ENCODE measurements at places on chromosomes 3 and 15. TPM values are rescaled to one million over a fixed set of nuclear protein-coding genes. Genes with fewer than 3 reads are reported as not detected.

The FBXO40 gene
- total RNA-seq: not detected

The MON1A gene
- 9.2 TPM for total RNA-seq

The PPP1R14D gene
- not detected for total RNA-seq

The DNAJA4 gene
- 18.0 TPM for total RNA-seq

DNA sequence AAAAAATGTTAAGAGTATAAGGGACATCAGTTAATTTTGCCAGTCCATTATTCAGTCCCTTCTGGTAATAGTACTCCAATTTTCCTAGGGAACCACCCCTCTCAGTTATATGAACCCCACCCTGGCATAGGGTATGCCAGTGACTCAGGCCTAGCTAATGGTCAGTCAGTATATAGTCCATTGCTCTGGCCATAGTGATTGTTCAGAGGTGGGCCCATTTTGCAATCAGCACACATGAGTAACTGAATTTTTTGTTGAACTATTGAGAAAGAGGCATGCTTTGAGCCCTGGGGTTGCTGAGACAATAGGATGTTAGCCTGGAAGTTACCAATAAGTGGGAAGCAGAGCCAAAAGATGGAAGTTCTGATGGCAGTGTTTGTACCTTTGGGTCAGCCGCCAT is 4.1 kb downstream of the LRCH3 start:
- no peak for DNase-seq

DNA sequence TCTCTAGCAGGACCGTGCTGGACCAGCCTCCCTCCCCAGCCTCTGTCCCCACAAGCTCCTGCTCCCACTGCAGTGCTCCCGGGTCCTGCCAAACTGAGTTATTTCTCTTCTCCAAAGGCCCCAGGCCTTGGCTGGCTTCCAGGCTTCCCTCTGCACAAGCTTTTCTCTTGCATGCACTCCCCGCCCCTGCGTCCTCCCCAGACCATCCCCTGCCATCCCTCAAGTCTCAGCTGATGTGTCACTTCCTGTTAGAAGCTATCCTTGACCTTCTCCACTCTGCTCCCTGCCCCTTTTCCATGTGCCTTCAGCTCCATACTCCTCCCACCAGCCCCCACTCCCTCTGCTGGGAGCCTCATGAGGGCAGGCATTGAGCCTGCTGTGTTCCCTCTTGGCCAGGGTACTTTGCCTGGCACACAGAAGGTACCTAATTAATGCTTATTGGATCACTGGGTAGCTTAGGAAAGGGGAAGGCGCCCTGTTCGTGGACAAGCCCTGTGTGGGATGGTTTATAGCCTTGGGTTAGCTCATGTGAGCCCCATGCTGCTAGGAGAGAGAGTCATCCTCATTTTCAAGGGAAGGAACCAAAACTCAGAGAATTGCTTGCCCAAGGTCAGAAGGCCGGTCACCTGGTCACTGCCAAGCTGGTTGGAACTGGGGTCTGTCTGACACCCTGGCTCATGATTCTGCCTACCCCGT is 56.4 kb downstream of the FEM1B start:
- no peak for DNase-seq

DNA sequence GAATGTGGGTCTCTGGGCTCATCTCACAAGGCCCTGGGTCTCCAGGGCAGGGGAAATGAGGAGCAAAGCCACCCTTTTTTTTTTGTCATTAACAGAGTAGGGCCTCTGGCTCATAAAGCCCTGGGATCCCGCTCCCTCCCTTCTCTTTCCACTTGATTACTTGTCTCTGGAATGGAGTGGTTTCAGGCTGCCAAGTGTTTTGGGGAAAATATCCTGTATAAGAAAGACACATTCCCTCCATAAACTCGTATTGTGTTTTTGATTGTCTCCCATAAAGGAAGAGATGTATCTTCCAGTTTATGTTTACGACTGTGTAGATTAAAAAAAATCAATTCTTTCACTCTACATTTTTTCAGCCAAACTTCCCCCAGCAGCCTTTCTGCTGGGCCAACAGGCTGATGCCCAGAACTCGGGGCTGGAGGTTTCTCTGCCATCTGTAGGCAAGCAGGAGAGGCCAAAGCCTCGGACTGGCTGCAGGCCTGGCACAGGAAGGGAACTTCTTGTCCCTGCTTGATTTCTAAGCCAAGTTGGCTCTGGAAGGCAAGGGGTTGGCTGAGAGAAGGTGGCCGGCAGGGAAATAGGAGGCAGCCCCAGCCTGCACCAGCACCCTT is 49.4 kb upstream of the INSYN1 start:
- no peak for DNase-seq

- no peak for DNase-seq
These were observed 36.7 kb downstream of the ZBTB38 start for GRCh38 chr3:141405025-141405424.

DNA sequence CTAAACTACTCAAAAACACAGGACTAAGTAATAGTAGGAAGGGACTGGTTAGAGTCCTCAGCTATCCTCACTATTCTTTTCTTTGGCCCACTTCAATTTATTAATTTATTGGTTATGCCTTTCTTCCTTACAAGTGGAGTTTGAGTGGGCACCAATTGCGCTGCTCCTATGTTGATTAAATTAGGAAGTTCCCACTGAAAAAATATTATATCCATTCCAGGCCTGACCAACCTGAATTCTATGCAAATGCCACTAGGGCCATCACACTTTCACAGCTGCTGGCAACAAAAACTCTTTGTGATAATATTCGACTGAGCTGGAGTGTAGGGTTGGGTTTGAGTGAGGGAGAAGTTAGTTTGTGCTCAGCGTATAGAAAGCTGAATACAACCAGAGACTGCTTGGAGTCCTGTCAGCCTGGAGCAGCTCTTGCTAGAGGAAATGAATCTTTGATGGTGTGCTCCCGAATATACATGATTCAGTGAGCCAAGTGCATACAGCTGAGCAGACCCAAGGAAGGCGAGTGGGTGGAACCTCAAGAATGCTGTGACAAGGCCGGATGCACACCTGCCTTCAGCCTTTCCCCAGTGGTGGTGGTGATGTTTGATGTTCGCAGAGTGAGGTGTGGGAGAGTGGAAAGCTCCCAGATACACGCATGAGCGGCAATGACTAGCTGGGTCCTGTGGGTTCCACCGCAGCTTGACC is 1.5 kb downstream of the ARHGEF3 start:
- DNase-seq: no peak

DNA sequence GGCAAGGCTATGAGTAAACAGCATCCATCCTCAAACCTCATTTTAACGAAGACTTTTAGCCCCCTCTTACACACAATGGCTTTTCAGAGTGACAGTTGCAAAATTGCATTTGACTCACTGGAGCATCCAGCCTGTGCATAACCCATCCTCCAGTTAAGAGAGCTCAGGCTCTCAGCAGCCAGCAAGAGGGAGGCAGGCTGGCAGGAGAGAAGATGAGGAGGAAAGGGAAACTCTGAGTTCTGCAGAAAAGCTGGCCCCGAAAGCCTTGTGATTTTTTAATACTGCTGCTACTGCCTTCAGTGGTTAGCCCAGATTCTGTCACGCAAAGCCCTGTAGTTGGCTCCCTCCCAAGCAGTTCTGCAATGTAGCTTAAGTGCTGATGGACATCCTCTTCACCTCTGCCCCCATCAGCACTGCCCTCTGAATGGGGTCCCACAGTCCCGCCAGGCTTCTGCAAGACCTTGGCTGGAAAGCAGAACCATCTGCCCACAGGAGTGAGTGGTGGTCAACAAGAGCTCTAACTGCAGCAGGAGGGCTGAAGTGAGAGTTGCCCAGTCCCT is 371.3 kb downstream of the EPHB1 start:
- no peak for DNase-seq

GRCh38 chr15:79778378-79778990 is 118.3 kb downstream of the MTHFS start:
- no peak for DNase-seq

DNA sequence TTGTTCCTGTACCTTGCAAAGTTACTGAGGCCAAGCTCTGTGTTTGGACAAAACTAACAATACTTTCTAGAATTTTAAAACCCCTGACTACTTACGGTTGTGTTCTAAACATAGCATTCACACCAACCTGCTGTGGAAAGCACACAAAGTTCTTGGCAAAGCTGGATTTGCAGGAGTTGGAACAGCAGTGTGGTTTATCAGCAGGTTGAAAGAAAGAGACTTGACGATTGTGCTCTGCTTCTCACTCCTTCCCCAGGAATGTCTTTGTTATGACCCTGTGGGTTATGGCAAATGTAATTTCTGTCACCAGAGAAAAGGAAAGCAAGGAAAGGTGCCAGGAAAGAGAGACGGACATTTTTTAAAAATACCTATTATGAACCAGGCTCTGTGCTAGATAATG is 165.5 kb upstream of the TGFBR2 start:
- no peak for DNase-seq

DNA sequence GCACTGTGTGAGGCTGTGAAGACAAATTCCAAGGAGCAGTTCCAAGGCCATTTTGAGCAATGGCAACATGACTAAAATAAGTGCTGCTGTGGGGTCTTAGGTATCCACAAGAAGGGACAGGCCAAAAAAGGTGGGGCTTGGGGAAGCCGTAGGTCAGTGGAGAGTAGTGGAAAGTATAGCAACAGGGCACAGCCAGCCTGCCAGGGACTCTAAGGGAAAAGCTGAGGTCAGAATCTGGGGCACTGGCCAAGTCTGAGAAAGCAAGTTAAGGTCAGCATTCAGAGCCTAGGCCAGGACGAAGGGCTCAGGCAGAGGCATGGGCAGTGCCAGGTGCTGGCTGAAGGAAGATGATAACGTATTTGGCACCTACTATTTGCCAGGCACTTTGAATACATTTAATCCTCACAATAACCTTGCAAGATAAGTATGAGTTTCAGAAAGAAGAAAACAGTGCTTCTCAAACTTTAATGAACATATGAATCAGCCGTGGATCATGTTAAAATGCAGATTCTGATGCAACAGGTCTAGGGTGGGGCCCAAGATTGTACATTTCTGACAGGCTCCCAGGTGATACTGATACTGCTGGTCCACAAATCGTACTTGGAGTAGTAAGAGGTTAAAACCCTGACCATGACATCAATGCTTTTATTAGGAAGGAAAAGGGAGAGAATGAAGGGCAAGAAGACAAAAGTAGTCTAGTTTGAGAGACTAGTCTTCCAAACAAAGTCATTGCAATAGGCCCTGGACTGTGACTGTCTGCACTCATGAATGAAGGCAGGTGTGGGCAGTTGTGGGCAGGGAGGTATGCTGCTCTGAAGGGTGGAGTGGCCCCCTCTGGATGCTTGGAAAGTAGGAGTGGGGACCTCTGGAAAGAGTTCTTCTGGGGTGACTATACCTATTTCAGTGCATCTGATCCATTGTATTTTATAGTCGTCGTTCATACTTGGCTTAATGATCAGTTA is 106.3 kb upstream of the ANKRD28 start:
- no peak for DNase-seq

DNA sequence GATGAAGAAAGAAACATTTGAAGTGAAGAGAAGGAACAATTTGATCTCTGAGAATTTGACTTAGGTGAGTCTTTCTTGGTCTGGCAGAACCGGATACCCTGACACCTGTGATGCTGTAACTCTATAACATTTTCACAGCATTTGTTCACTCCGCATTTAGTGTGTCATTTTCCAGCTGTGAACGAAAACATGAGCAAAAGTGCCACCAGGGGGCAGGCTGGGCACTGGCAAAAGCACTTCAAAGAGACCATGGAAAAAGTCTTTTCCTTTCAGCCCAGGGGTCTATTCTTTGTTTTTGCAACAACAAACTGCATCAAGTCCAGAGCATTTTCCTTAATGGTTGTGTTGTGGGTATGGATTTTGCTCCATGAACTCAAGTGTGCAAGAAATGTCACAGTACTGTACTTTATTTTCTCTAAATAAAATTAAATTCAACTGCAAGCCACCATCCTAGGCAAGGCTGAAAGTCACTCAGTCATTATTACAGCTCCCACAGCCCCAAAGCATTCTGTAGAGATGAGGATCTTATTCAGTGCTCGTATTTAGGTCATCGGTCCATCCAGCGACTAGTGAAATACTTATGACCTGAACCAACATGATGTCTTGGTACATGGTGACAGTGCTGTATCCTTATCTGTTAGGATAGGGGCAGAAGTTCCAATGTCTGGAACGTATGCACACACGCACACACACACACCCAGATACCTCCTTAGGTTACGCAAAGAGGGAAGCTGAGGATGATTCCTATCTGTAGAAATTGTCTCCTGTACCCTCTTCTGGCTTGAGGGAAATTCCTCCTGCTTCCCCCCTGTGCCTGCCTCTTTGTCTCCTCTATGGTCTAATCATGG is 125.5 kb downstream of the GADL1 start:
- peak; percentile 86 for DNase-seq

DNA sequence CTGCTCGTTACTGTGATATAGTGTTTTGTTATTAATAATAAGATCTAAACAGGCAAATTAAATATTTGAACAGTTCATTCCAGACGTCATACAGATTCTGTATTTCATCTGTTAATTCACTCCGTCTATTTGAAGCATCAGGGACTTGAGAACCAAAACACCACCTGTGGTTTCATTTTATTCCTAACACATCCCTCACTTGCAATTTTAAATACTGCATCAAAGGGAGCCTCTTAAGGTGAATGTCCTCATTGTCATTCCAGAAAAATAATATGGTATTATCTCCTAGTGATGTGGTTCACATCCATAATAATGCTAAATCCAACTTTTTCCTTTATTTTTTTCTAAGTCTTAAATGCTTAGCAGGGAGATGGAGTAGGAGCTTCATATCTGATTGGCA is 1390.9 kb upstream of the CADM2 start:
- no peak for DNase-seq
